Cardiac fibroblast (primary cell): ENCODE measurements at places on chromosomes 5 and 9.

- no peak for DNase-seq
Observed at GRCh38 chr5:56529666-56530430, 285.5 kb upstream of the MAP3K1 start.

DNA sequence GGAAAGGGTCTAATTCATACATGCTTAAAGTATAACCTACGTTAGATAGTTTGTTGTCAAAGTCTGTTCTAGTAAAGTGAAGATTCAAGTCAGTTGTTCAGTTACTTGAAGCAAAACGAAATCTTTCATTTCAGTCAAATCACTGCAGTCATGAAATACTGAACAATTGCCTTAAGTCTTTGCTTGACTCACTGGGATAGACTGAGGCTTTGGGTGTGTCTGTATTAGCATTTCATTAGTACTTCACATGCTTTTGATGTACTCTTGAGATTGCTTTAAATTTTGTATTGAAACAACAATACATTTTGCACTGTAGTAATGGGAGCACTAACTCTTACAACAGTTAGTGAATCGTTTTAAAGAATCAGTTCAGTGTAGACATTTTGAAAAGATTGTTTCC, 4.0 kb upstream of the CMYA5 start:
- DNase-seq = peak; percentile 18

DNA sequence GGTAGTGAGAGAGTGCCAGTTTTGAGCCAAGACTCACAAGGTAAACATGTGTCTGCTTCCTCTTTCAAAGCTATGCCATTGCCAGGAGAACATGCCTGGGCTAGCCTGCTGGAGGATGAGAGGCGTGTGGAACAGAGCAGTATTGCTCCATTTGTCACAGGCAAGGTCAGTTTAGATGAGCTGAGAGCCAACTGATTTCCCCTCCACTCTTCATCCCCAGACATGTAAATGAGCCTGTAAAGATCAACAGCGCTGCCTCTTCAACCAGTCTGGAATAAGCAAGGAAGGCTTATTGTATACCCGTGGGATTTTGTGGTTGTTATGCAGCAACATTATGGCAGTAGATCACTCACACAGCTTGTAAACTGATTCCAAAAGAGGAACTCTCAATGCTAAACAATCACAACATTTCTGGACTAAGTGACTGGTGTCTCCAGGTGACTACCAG, 8.2 kb upstream of the GDNF start:
- peak; percentile 89 for DNase-seq

DNA sequence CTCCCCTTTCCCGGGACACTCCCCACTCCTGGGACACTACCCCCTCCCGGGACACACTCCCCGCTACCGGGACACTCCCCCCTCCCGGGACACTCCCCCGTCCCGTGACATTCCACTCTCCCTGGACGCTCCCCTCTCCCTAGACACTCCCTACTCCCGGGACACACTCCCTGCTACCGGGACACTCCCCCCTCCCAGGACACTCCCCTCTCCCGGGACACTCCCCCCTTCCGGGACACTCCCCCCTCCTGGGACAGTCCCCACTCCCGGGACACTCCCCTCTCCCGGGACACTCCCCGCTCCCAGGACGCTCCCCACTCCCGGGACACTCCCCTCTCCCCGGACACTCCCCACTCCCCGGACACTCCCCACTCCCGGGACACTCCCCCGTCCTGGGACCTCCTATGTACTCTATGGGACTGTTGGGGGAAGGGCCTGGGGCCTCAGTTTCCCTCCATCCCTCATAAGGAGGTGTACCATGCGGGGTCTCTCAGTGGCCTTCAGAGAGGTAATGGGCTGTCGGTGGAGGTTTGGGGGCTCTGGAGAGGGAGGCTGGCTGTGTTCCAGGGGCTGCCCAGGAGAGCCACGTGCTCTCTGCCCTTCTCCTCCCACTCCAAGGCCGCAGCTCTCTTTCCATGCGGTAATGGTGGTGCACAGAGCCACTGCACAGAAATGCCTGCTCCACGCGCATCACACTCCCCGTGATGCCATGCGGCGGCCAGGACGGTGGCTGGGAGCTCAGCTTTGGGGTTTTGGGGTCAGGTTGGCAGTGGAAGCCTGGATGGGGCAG, 96.2 kb downstream of the RXRA start:
- DNase-seq = no peak

DNA sequence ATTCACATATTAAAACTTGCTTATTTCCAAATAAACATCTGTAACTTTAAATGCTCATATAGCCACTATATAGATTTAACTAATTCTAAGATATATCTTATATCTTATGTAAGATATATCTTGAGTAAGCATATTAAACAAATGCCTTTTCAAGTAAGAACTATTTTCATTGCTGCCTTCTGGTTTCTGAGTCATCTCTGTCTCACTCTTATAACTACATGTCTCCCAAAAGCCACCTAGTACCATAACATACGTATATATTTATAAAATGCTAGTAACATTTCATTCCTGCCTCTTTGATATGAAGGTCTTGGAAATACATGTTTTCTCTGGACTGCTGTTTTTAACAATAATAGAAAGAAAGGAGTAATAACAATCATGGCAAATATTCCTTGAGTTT, 429.5 kb downstream of the DTWD2 start:
- no peak for DNase-seq

GRCh38 chr5:95272316-95272929, 12.5 kb downstream of the MCTP1 start:
- no peak for DNase-seq

DNA sequence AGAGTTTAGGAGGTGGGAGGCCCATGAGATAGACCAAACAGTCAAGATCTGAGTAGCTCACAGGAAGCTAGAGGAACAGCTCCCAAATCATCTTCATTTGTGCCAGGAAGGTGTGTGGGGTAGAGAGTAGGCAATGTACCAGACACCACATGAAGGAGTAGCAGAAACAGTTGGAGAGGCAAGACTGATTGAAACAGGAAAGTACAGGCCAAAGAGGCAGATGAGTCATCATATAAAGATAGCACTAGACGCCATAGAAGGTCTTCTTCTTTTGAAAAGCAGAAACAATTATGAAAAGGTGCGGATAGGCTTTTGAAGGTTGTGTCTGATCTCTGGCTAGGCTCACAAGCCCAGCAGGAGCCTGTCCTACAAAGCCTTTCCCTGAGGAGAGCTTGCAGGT, 62.7 kb upstream of the PALM2AKAP2 start:
- no peak for DNase-seq

GRCh38 chr9:27150746-27151406, 41.9 kb downstream of the TEK start:
- peak; percentile 33 for DNase-seq

DNA sequence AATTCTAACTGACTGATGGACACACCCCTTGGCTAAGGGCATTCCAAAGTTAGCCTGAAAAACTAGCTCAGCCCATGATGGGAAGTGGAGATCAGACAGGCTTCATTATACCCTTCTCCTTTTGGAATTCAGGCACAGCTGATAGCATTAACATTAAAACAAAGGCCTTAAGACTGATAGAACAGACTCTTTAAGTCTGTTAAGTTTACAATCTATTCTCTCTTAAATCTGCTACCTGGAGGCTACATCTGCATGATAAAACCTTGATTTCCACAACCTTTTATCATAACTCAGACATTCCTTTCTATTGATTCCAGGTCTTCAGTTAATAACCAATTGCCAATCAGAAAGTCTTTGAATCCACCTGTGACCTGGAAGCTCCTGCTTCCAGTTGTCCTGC, 281.4 kb downstream of the TUSC1 start:
- no peak for DNase-seq

- DNase-seq = no peak
Observed at GRCh38 chr9:131349522-131349880, 44.4 kb upstream of the PRRC2B start.

DNA sequence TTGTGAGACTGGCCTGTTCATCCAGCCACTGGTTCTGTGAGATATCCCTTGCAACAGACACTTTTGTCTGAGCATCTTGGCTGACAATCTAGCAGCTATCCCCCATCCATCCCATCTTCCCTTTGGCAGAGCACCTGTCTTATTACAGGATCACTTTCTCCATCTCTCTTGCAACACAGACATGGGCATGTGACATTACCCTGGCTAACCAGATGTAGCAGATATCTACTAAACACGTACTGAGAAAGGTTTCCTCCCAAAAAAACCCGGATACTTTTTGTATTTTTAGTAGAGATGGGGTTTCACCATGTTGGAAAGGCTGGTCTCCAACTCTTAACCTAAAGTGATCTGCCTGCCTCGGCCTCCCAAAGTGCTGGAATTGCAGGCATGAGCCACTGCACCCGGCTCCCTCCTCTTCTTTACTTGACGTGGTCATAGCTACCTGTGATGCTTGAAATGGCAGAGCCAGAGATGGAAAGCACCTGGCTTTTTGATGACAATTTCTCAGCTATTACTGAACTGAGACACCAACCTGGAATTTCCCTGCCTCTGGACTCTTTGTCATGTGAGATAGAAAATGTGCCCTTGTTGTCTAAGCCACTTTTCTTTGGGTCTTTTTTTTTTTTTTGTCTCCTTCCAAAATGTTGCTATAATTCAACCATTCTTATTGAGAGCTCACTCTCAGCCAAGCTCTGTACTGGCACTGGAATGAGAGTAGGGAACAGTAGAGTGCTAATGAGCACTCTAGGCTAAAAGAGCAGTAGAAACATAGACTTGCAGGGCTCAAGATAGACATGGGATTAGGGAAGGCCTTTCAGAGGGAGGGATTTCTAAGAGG, 32.6 kb downstream of the FNBP1 start:
- no peak for DNase-seq

DNA sequence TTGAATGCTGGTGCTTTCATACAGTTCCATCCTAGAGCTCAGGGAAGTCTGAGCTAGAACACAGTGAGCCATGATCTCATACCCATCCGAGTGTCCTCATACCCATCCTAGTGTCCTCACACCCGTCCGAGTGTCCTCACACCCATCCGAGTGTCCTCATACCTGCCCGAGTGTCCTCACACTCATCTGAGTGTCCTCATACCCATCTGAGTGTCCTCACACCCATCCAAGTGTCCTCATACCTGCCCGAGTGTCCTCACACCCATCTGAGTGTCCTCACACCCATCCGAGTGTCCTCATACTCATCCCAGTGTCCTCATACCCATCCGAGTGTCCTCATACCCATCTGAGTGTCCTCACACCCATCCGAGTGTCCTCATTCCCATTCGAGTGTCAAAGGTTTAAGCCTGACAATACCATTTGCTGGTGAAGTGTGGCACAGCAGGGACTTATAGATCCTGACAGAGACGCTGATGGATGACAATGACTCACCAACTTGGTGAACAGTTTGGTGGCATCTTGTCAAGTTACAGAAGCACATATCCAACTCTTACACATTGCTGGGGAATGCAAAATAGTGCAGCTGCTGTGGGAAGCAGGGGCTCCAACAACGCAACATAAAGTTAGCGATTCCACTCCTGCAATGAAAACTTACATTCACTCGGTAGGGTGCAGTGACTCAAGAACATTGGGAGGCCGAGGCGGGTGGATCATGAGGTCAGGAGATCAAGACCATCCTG, 77.0 kb upstream of the COL5A1 start:
- DNase-seq = peak; percentile 66
